ENCODE measurements at places on chromosomes 5 and 9. TPM values are rescaled to one million over a fixed set of nuclear protein-coding genes. Genes with fewer than 3 reads are reported as not detected.
A peak's percentile ranks its signal among the peaks of the same experiment; 100 is the strongest.

- DNase-seq = no peak
These were observed 251.7 kb downstream of the PAPPA start for GRCh38 chr9:116405321-116405720.

DNA sequence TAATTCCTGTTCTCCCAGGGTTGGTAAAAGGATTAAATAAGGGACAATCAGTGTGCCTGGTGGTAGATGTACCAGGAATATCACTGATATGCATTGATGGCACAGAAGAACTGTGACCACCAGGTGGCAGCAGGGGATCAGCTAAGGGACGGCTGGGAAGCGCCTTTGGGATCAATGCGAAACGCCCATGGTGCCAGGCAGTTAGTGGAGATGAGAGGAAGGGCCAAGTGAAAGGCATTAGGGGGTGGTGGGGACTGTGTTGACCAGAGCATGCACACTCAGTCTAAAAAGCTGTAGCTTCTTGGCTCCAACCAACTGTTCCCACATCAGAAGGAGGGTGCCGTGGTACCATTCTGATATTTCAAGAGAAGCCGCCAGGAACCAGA, 55.6 kb downstream of the ARHGEF37 start:
- DNase-seq = peak; percentile 63

GRCh38 chr5:11384441-11385250, 519.6 kb downstream of the CTNND2 start:
- DNase-seq = no peak

GRCh38 chr5:179679014-179679674, 1.7 kb downstream of the CBY3 start:
- DNase-seq = no peak

- no peak for DNase-seq
These were observed 3.6 kb upstream of the IL4 start for GRCh38 chr5:132669966-132670882.

GRCh38 chr5:83353231-83353630, 118.3 kb upstream of the VCAN start:
- DNase-seq = no peak

GRCh38 chr9:19967888-19968459, 179.1 kb upstream of the SLC24A2 start:
- no peak for DNase-seq

DNA sequence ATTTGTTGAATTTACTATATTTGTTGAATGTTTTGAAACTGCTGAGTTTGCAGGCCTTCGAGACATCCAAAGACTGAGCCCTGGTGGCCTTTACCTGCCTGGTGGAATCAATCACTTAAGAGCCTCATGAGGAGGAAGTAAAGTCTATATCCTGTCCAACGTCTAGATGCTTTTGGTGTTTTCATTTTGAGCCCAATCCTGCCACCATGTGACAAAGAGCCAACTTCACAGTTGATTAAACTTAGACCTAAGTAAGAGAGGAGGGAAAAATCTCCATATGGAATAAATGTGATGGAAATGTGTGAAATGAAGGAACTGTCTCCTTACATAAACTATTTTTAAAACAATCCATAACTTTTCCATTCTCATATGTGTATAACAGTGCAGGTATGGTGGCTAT, 220.1 kb downstream of the PRR16 start:
- no peak for DNase-seq

GRCh38 chr9:114811966-114812636, 6.3 kb upstream of the TNFSF15 start:
- no peak for DNase-seq

- no peak for DNase-seq
These were observed 177.2 kb downstream of the GADD45G start for GRCh38 chr9:89781838-89782540.

DNA sequence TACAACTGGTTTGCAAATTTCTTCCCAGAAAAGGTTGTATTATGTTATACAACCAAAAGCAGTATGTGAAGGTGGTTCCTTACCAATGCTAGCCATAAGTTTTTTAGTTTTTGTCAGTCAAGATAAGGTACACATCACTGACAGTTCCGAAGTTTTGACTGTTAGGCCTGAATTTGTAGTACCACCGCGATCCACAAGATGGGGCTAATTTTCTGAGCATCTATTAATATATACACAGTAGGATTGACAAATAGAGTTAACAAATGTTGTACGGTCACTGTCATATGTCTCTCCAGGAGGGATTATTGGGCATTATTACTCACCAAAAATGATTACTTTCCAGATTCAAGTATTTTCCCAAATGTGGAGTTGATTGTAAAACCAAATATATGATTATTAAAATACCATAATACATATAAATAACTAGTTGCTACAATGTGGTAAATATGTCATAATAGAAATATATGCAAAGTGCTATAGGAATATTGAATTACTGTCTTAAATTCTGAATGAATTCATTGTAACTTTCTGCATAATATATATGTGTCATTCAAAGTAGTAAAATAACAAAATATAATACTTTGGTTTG, 28.4 kb upstream of the LRRC19 start:
- DNase-seq = peak; percentile 30

- DNase-seq = no peak
These were observed 71.8 kb downstream of the SMARCA2 start for GRCh38 chr9:2086971-2087370.

GRCh38 chr5:94375801-94376200, 242.6 kb downstream of the KIAA0825 start:
- DNase-seq = no peak

DNA sequence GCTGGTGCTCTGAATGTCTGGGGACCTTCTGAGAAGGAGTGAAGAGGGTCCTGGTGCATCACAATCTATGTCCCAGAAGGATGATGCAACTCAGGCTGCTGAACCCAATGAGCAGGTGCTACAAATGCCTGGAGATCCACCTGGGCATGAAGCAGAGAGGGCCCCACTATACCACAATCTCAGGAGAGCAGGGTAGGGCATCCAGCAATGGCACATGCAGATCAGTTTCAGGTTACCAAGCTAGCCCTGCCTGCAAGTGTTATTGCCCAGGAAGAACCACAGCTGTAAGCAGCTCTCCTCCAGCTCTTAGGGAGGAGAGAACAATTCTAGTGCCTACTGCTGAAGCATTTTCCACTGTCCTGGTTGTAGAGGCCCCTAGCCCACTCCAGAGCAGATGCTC, 389.2 kb upstream of the TNC start:
- DNase-seq = no peak

DNA sequence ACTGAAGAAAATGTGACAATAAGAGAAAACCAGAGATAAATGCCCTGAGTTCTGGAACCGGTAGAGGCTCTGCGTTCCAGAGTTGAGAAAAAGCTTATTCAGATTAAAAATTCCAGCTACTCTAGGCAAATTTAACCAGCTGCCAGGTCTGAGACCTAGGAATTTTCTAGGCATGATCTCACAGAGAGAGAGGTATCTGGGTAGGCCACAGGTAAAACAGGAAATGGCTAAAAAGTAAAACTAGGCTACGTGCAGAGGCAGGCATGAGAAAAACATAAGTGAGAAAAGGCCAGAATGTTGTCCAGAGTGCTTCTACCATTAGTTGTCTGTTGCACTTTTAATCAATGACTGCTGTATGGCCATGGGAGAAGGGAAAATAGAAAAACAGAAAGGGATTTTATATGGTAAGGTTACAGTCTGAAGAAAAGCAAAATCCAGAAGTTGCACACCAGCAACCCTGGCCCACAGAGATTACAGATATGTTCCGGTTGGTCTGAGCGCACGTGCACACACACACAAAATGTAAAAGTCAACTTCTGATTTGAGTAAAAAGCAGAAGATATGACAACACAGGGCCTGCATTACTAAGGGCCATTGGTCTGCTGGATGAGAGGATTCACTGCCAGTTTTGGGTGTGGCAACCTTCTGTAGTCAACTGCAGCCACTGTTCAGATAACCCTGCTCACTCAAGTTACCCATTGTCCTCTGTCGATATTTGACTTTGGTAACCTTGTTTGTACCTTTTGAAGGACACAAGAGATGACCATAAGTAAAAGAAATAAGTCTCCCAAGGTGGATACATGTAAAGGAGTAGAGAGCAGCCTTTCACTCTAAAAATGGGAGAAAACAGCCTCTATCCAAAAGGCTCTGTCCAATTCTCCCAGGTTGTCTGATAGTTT, 266.0 kb downstream of the DTWD2 start:
- no peak for DNase-seq

- no peak for DNase-seq
These were observed 139.3 kb upstream of the PLCXD3 start for GRCh38 chr5:41649659-41650058.

DNA sequence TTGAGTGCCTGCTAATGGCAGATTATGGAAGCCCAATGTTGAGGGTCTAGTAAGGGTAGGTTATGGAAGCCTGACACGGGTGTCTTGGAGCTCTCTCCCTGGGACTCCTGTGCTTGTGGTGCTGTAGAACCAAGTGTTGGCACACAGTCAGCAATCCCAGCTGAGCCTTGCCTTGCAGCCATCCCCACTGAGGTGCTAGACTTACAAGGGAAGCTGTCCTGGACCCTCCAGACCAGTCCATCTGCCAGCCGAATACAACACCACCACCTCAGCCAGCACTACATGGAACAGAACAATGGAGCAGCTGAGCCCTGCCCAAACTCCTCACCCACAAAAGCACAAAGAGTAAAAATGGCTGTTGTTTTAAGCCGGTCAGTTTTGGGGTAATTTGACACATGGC, 90.5 kb upstream of the DNAH5 start:
- no peak for DNase-seq

- DNase-seq = no peak
These were observed 674 bp downstream of the LHFPL2 start for GRCh38 chr5:78647838-78648358.

DNA sequence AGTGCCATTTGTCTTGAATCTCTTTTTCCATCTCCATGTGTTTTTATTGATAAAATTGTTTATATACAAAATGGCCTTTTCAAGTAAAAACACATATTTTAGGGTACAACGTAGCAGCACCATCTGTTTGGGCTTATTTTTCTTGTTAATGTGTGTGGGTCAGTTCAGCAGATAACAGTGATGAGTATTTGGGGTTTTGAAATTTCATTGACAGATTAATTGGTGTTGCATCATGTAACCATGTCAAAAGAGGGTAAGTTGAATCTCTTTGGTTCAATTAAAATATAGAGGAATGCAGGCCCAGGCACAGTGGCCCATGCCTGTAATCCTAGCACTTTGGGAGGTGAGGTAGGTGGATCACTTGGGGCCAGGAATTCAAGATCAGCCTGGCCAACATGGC, 20.0 kb upstream of the PURA start:
- DNase-seq = no peak

GRCh38 chr5:148374690-148375360, 8.9 kb upstream of the FBXO38 start:
- DNase-seq = peak; percentile 72

DNA sequence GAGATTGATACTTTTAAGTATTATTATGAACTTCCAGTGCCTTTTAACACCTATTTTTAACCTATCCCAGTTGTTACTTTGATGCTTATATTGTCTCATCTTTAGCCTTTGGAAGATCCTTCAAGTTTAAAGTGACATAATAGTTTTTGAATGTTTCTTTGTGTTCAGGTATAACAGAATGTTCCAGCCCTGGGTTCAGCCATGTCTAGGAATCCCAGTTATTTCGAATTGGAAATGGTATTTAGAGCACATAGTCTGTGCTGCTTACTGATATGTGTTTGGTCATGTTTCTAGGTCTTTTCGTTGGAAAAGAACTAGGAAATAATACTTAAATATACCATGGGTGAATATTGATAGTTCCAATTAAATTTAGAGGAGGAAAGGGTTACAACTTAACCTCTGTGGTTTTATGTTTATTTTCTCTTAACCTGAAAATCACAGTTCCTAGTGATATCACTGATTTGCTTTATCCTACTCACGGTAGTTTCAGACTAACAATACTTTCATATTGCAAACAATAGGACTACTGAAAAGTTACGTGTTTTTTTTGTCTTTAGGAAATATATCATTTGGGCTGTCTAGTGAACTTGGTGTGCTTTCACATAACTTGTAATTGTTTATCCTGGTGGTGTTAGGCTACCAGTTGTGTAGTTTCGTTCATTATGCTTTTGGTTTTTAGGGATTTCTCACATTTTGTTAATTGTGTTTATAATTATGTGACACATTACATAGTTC, 37.8 kb downstream of the UHRF2 start:
- no peak for DNase-seq

DNA sequence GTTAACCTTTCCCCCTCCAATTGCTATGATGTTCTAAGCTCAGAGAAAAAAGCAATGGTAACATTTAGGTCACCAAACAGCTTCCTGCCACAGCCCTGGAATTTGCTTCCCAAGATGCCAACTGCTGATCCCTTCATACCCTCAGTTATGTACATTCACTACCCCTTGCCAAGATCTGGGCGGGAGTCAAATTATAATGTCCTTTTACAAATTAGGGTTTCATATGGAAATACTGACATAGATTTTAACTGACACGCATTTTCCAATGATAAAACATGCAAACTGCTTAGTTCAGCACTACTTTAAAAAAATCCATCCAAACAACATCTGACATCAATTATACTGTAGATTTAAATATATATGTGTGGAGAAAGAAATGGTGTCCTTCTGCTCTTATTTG, 5.0 kb downstream of the LOX start:
- no peak for DNase-seq

GRCh38 chr5:126267438-126267837, 155.8 kb upstream of the GRAMD2B start:
- peak; percentile 10 for DNase-seq

Gene FCN2
- total RNA-seq = not detected

Gene ARSI
- total RNA-seq = 17.6 TPM

Gene TRAF1
- total RNA-seq = 0.44 TPM

Gene SLC25A2
- total RNA-seq = 0.13 TPM

Gene AMBP
- 1,510 TPM for total RNA-seq

Gene CKMT2
- total RNA-seq = 1.2 TPM
